ENCODE measurements at places on chromosomes 4 and X.
A peak's percentile ranks its signal among the peaks of the same experiment; 100 is the strongest.

DNA sequence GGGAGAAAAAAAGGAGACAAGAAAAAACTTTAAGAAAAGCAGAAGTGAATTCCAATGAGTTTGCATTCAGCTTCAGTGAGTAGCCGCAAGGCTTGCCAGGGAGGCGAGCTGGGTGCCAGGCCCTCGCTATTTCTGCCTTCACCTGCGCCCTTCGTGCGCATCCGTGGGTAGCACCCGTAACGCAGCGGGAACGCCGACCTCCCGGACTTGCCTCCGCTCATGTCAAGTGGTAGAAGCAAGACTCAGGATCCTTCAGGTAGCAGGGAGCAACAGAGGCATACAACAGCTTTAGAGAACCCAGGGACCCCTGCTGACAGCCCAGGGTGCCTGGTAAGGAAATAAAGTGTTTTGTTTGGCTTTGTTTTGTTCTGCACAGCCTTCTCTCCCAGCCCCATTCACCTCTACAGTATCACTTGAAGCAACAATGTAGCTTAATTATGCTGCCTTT lies 140.0 kb upstream of the BCOR start:
- DNase-seq, result no peak

DNA sequence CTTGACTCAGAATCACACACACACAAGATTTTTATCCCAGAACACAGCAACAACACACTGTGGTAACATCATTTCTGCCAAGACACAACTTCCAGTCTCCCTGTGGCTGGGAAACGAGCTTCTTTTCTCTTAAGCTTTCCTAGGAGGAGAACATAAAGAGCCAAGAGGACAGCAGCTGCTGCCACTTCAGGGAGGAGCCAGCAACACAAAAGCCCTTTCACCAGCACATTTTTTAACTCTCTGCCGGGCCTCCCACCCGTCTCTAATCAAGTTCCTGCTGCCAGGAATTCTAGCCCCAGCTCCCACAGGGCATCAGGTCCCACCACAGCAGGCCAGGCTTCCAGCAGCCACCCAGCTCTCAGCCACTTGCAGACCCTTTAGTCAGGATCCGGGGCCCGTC lies 22.4 kb downstream of the FAT1 start:
- no peak for DNase-seq

DNA sequence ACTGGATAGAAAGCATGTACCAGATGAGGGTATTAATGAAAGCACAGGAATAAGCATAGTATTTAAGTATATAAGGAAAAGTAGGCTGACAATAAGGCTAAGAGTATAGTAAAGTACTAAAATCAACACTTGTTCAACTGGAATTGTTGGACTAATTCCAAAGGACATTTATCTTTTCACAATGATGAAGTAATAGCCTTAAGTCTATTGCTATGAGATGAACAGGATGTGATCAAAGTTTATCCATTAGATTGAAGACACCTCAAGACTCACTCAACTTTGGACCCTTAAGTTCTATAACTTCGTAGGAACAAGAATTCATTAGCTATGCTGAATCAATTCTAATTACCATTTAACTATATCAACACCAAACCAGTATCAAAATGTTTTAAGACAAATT lies 7.6 kb downstream of the MAD2L1 start:
- DNase-seq, result no peak

- peak; percentile 24 for DNase-seq
Measured at GRCh38 chr4:57037982-57038604, 59.4 kb downstream of the POLR2B start.

DNA sequence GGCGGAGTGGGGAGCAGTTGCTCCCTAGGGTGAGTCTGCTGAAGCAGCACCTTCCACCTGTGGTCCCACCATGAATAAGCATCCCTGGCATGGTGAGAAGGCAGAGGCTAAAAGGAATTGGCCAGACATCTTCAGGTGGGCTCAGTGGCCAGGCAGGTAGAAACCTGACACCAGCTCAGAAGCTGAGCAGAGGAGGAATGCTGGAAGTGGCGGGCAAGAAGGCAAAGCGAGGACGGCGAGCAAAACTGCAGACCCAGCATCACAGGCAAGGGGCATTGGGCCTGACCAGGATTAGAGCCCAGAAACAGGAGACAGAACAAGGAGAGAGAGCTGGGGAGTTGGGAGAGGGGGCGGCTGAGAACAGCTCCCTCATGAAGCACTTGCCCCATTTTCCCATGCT lies 25.3 kb downstream of the TSC22D3 start:
- DNase-seq, result no peak

GRCh38 chr4:150402871-150403272 lies 179.1 kb upstream of the MAB21L2 start:
- DNase-seq, result no peak

GRCh38 chr4:2076908-2077536 lies 17.9 kb downstream of the NAT8L start:
- no peak for DNase-seq

GRCh38 chr4:85399270-85399669 lies 75.7 kb upstream of the ARHGAP24 start:
- DNase-seq, result no peak

DNA sequence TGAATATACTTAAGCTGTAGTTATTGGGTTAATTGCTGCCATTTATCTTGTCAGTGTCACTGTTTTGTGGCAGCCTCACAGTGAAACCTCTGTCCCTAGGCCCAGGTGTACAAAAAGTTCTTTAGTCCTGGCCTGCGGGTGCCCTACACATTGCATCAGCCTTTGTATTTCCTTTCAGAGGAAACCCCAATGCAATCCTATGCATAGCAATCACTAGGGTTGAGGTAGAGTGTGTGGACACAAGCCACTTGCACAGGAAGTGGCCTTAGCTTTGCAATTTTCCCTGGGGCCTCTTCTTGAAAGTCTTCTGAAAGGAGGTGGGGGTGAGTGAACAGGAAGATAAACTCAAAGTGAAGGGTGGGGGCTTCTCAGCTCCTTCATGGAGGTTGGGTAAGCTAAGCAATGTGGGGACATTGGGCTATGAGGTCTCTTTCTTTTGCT lies 27.8 kb downstream of the VSIG4 start:
- DNase-seq, result no peak

GRCh38 chr4:88584471-88584900 lies 7.8 kb upstream of the HERC3 start:
- DNase-seq, result no peak

GRCh38 chrX:138756234-138756633 lies 44.7 kb upstream of the FGF13 start:
- DNase-seq, result no peak

DNA sequence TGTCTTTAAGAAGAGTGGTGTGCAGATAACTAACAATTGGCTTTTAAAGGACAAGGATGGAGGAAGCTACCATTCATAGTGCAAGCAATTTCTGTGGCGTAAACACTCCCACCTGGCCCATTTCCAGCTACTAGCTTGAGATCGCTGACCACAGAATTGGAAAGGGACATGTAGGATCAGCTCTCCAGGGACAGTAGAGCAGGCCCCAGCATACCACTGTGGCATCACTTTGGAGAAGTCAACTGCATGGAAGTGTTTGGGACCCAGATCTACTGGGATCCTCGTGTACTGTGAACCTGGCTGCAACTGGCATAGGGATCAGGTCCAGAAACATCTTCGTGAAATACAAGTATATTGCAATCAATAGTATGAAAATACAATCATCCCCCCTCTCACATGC lies 515.0 kb downstream of the INPP4B start:
- no peak for DNase-seq

DNA sequence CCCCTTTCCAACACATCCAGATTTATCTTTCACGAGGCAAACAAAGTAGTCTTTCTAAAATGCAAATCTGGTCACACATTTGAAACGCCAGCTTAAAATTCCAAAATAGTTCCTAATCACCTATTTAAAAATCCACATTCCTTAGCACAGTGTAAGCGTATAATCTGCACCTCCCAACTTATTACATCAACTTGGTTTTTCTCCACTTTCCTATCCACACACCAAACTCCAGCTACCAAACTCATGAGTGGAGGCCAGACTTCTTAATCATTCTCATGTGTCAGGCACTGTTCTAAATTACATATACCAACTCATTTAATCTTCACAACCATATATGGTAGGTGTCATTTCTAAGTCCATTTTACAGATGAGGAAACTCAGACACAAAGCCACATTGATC lies 33.8 kb downstream of the ENOX2 start:
- DNase-seq, result no peak

- DNase-seq, result no peak
Measured at GRCh38 chr4:109290918-109291317, 11.5 kb downstream of the COL25A1 start.

DNA sequence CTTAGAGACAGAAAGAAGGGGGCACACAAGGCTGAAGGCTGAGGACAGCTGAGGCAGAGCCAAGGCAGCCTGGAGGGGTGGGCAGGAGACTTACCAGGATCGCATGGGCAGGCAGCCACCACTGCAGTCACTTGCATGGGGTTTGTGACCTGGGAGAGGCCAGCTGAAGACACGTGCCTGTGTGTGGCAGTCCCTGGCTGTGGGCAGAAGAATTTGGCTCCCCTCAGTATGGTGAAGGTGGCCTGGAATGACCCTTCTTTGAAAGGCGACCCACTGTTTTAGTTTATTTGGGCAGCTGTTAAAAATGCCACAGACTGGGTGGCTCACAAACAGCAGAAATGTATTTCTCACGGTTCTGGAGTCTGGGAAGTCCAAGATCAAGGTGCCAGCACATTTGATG lies 22.1 kb upstream of the SLC34A2 start:
- DNase-seq, result no peak

- DNase-seq, result no peak
Measured at GRCh38 chrX:105752338-105752956, 69.9 kb upstream of the NRK start.

GRCh38 chrX:143664302-143664701 lies 28.4 kb upstream of the SLITRK4 start:
- DNase-seq, result peak; percentile 17

GRCh38 chrX:64338296-64338695 lies 57.0 kb downstream of the MTMR8 start:
- DNase-seq, result no peak

DNA sequence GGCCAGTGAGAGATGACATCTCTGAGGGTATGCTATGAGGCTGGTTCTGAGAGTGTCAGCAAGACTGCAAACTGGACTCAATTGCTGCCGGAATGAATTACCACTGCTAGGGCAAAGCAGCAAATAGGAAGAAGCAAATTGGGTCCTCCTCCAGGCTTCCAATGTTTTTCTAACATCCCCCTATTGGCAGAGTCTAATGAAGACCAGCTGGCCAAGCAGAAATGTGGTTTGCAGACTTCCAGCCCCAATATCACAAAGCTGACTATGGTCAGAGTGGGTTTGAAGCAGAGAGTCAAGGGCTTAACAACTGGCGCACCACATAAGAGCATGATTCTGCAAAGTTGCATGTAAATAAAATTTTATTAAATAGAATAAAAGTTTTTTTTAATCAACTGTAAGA lies 225.4 kb upstream of the GLRA2 start:
- DNase-seq, result no peak

GRCh38 chrX:97704881-97705280 lies 821.2 kb downstream of the RPA4 start:
- DNase-seq, result no peak

DNA sequence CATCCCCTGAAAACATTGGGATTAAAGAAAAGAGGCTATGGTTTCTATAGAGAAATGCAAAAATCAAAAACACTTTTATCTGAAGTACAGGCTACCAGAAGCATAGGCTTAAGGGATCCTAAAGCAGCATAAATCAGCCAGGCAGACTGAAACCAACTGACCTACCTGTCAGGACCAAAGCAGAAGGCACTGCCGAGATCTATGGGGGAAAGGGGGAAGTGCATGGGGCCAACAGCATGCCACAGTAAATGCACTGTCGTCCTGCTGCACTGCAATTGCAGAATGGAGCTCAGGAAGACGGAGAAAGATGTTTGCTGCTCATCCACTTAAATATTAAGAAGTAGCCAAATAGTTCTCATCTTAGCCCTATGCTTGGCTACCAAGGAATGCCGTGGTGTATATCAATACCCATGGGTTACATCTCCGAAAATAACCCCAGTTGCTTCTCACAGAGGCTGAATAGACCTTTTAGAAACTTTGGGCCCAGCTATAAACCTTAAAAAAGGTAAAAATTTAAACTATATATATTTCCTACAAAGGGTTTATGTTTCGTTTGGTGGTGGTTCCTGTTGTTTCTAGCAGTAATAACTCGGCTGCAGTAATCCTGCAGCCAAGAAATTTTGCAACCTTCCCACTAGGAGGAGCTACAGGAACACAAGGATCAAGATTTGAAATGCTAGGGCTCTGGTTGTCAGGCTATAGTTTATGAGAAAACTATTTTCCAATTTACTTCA lies 312.2 kb upstream of the DIAPH2 start:
- DNase-seq, result peak; percentile 37

GRCh38 chrX:24577091-24577490 lies 70.1 kb downstream of the PCYT1B start:
- no peak for DNase-seq

- DNase-seq, result no peak
Measured at GRCh38 chr4:64407000-64407399, 2.2 kb downstream of the TECRL start.

DNA sequence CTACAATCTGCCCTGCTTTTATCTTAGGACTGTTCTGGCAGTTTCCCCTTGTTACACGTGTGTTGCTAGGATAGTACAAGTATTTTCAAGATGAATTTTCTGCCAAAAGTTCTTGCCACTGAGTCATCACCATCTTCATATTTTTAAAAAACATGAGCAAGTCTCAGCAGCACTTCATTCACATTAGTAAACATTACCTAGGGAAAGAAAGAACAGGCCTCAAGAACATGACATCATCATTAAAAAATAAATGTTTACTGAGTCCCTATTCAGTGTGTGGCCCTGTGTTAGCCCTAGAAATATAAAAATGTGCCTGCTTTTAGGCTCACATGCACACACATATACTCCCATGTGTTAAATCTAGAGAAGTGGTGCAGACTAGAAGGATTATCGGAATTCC lies 18.7 kb upstream of the GPC3 start:
- DNase-seq, result no peak

DNA sequence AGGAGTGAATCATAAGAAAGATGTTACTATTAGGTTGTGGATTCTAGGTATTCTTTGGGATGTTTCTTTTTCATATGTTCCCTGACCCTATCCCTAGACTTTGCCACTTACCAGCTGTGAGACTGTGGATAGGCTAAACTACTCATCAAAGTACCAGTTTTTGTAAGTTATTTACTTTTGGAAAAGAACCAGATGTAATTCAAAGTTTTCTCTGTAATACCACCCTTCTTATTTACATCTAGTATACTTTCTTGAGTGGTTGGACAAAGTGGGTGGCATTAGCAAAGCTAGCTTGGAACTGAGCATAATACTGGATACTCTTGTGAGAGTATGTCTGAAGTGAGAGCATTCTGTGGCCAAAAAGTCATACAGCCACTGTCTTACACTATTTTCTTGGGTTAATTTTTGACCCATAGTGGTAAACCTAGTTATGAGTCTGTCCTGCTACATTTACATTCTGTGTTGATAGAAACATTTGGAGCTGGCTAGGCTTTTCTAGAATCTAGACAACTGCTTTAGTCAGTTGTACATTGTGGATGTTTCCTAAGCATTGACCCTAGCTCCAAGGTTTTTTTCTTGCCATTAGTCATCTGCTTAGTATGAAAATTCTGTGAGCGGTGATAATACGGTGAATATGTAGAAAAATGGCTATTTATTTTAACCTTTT lies 41.7 kb downstream of the KDM6A start:
- peak; percentile 79 for DNase-seq

Measured in RCC 7860 (cell line).